ENCODE measurements at places on chromosomes 12 and 14. TPM values are rescaled to one million over a fixed set of nuclear protein-coding genes. Genes with fewer than 3 reads are reported as not detected.
A peak's percentile ranks its signal among the peaks of the same experiment; 100 is the strongest.

DNA sequence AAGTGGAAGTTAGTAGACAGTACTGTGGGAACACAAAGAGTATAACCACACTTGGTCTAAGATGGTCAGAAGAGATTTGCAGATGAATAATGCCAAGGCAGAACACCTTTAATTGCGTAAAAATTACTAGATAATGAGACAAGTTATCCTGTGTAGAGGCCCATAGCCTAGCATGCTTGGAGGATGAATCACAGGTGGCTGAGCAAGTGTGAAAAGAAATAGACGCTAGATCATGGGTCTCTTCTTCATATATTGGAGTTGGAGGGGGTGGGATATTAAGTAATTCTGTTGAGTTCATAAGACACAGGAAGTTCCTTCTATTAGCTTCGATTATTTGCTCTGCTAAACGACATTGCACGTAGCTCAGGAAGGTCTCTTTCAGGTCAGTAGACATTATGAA is 454.3 kb upstream of the LMO3 start:
- no peak for DNase-seq

- DNase-seq, result no peak
These were observed 58.3 kb upstream of the ARID2 start for GRCh38 chr12:45671254-45671653.

GRCh38 chr14:87952307-87953094 is 40.5 kb downstream of the GALC start:
- no peak for DNase-seq

GRCh38 chr12:106985479-106985878 is 1.5 kb downstream of the MTERF2 start:
- no peak for DNase-seq

TMEM229B gene
- 0.22 TPM for total RNA-seq

DNA sequence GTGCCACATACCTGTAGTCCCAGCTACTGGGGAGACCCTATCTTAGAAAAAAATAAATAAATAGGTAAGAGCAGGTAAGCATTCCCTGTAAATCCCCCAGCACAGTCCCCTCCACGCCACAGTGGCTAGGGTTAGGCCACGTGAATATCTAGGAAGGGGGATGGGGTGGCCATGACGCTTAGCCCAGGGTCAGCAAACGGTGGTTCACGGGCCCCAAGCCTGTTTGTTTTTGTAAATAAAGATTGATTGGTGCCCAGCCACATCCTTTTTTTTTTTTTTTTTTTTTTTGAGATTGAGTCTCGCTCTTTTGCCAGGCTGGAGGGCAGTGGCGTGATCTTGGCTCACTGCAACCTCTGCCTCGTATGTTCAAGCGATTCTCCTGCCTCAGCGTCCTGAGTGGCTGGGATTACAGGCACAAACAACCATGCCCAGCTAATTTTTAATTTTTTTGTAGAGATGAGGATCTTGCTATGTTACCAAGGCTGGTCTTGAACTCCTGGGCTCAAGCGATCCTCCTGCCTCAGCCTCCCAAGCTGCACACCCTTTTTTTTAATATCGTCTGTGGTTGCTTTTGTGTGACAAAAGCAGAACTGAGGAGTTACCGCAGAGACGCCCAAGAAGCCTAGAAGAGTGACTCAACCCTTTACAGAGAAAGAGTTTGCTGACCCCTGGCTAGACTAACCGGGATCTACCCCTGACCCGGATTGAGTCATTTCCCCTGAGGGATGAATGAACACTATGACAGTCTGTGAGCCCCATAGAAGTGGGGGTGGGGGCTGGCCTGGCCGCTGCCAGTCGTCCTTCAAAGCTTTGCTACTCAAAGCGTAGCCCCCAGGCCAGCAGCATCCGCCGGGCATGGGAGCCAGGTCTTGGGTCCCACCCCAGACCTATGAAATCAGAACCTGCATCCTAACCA is 113.7 kb upstream of the NCOR2 start:
- peak; percentile 74 for DNase-seq

TMEM132D gene
- 6.1 TPM for total RNA-seq

DNA sequence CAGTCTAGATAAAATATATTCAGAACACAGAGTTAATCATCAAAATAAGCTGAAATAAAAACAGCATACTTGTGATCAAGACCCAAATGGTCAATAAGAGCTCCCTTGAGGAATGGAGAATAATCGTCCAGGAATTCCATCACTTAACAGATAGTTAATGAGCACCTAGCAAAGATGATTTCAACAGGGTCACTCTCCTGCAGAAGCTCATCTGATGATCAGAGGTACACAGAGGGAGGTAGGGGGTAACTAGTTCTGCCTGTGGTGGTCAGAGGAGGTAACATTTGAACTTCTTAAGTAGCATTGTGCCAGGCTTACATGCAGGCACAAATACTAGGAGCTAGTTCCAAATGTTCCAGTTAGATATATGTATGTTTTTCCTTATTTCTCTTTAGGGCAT is 9.5 kb downstream of the MED13L start:
- no peak for DNase-seq

DNA sequence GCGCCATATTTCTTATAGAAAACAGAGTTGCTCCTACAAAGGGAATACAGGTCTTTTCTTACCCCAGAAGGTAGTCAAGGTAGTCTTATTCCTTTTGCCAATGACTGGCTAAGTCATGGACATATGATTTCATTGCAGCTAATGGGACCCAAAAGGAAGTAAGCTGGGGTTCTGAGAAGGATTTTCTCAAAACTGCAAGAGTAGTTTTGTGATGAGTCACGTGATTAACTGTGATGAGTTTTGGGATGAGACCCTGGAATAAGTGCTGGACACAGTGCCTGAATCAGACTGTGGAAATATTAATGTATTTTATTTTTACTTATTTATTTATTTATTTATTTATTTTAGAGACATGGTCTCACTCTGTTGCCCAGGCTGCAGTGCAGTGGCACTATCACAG is 13.4 kb upstream of the NIN start:
- no peak for DNase-seq

DNA sequence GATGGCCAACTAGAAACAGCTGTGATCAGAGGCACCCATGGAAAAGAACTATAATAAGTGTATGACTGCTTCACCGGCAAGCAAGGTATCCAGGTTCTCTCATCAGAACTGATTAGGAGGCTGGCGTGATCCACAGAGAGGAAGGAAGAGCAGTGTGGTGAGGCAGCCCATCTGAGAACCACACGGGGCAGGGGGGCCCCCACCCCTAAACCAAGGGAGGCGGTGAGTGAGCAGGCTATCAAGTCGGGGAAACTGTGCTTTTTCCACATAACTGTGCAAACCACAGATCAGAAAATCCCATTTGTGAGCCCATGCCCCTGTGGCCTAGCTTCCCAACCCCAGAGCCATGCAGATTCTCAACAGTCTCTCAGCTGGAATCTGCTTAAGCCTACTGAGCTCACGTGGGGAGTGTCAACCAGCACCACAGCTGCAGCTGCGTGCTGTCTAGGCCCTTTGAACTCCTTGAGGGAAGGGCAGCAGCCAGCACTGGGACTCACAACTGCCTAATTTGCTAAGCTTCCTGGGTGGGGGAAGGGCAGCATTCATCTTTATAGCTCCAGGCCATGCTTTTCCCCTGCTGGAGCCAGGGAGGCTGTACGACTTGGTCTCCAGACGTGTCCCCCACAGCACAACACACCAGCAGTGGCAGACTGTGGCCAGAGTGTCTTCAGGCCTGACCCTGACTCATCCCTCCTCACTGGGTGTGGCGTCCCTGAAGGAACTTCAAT is 444.4 kb upstream of the ATP2B1 start:
- DNase-seq, result peak; percentile 50

- no peak for DNase-seq
These were observed 227.7 kb upstream of the HMGA2 start for GRCh38 chr12:65596514-65597091.

GRCh38 chr12:4135919-4136605 is 137.5 kb upstream of the CCND2 start:
- no peak for DNase-seq

DNA sequence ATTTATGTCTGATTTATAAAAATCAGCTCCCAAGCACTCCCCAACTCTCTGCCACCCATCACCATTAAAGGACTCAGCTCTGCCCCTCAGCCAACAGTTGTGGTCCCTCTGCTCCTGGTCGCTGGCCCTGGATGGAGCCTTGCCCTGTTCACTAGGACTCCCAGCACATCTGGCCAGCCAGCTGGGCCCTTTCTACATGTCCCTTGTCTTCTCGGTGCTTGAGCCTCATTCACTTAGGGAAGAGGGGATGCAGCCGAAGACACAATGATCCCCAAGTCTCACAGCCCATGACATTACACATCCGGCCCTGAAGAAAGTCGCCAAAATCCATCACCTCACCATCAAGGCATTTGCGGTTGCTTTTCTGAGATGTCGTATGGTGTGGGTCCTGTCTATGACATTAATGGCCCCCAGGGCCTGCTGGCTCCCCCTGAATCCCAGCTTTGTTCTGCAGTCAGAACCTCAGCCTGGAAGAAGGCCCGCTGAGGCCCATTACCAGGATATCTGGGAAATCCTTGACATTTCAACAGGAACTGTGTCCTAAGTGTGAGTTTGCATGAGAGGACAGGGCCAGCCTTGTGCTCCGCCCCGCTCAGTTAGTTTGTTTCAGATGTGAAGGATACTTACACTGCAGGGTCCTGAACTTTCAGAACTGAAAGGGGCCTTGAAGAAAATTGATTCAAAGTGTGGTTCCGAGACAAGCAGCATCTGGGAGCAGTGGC is 19.1 kb downstream of the TSPAN11 start:
- no peak for DNase-seq

- no peak for DNase-seq
These were observed 134.9 kb upstream of the MAX start for GRCh38 chr14:65237023-65237814.

GRCh38 chr12:57151741-57152630 is 4.6 kb upstream of the LRP1-AS start:
- DNase-seq, result no peak

ARHGEF25 gene
- 24.4 TPM for total RNA-seq

GRCh38 chr12:110688446-110689280 is at the start of gene HVCN1:
TSS of gene HVCN1 (minus strand) at chr12:110689115. CDS start at chr12:110683245, 5,870 bp downstream.
- DNase-seq, result peak; percentile 82

SIX6 gene
- total RNA-seq, result not detected

- DNase-seq, result no peak
These were observed 374.2 kb downstream of the NAV3 start for GRCh38 chr12:78204926-78205325.

DNA sequence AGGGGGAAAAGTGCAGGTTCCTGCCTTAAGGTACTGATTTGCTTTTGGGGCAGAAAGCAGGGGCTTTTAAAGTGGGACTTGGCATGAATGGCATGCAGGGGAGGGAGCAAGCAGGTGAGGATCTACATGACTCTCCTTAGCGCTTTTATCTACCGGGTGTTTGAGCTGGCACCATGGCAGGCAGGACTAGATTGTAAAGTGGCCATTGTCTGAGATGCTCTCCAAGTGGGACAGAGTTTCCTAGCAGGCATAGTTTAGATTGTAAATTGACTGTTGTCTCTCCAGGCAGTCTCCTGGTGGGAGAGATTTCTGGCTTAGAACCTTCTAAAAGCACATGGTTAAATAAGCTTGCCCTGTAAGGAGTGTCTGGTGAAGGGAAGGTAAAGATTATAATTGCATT is 5.3 kb upstream of the DICER1 start:
- no peak for DNase-seq

Measured in H9 (cell line).